NCI-H187 (cell line): ENCODE measurements at places on chromosomes 3 and 15.

GRCh38 chr3:142863010-142863817, 25.7 kb downstream of the PCOLCE2 start:
- DNase-seq = no peak

- DNase-seq = no peak
Measured at GRCh38 chr3:10465161-10465560, 40.2 kb downstream of the ATP2B2 start.

- DNase-seq = no peak
Measured at GRCh38 chr3:55903680-55904079, 416.6 kb upstream of the WNT5A start.

DNA sequence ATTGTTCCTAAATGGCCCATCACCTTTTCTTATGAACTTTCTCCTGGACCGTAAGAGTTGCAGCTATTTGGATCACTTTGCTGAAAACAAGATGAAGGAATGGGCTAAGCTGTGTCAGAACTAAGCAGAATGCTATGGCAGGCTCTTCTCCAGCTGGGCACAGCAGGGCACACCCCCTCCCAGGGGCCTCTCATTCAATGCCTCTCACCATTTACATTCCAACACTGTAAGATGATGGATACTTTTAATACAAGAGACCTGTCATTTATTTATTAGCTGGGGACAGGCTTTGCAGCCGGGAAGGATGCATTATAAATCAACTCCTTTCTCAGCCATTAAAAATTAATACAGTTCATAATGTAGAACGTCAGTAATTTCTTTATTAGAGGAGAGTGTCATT, 240.1 kb downstream of the NTRK3 start:
- DNase-seq = no peak

GRCh38 chr15:77507911-77508310, 87.2 kb downstream of the HMG20A start:
- no peak for DNase-seq

GRCh38 chr3:97872525-97873042, 50.8 kb downstream of the CRYBG3 start:
- DNase-seq = no peak

DNA sequence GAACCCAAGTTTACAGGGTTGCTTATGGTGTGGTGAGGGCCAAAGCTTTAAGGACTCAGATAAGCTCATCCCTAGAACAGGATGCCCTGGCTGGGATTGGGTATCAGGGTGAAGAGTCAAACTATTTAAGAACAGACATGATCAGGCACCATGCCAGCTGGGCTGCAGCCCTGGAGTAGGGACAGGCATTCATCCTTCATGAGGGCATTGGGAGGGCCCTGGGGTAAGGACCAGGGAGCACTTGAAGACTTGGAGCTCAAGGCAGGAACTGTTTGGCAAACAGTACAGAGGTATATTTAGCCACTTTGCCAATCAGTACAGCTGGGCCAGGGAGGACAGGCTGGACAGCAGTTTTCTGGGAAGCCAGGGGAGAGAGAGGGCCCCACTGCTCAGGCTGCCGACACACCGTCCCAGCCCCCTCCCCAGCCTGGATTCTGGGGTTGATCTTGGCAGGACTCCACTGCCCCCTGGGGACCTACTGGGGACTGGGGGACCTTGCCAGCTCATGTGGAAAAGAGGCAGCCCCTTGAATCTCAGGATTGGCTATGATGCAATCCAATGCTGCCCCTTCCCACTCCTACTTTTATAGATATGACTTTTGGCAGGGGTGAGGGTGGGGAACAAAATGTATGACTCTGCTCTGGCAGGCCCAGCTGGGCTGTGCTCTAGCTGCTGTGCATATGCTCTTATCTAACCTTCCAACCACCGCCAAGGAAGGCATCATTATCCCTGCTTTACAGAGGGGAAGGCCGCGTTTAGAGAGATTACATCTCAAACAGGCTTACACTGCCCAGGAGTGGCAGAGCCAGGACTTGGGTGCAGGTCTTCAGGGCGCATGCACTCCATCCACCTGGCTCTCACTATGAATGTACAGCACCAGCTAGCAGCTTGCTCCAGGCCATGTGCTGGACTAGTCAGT, 2.3 kb downstream of the PLA2G4E start:
- no peak for DNase-seq

GRCh38 chr3:124019291-124019690, 27.4 kb upstream of the ROPN1 start:
- no peak for DNase-seq

- DNase-seq = no peak
Measured at GRCh38 chr3:190718097-190718496, 144.4 kb downstream of the GMNC start.
